ENCODE measurements at places on chromosomes 11 and 22. TPM values are rescaled to one million over a fixed set of nuclear protein-coding genes. Genes with fewer than 3 reads are reported as not detected.

GRCh38 chr11:62010935-62011528 lies 43.6 kb upstream of the FTH1 start:
- DNase-seq, result no peak

- peak; percentile 17 for DNase-seq
Observed at GRCh38 chr22:19821523-19822300, 33.0 kb downstream of the GNB1L start.

DNA sequence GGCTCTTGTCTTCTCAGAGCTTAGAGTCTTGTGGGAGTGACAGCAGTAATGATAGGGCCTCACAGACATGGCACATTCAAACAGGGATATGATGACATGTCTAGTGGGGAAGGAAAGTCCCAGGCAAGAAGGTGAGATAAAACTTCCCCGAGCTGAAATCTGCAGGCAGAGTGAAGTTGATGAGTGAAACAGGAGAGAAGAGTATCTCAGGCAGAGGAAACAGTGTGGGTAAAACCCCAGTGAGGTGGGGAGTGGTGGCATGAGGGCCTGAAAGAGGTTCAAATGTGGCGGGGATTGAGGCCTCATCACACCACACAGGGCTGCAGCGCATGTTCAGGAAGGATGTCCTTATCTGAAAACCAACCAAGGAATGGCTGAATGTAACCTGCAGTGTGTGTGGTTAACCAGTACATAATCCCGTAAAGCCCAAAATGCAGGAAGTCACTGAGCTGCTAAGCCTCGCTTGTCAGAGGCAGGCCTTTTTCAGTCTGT lies 153.8 kb upstream of the E2F8 start:
- no peak for DNase-seq

DNA sequence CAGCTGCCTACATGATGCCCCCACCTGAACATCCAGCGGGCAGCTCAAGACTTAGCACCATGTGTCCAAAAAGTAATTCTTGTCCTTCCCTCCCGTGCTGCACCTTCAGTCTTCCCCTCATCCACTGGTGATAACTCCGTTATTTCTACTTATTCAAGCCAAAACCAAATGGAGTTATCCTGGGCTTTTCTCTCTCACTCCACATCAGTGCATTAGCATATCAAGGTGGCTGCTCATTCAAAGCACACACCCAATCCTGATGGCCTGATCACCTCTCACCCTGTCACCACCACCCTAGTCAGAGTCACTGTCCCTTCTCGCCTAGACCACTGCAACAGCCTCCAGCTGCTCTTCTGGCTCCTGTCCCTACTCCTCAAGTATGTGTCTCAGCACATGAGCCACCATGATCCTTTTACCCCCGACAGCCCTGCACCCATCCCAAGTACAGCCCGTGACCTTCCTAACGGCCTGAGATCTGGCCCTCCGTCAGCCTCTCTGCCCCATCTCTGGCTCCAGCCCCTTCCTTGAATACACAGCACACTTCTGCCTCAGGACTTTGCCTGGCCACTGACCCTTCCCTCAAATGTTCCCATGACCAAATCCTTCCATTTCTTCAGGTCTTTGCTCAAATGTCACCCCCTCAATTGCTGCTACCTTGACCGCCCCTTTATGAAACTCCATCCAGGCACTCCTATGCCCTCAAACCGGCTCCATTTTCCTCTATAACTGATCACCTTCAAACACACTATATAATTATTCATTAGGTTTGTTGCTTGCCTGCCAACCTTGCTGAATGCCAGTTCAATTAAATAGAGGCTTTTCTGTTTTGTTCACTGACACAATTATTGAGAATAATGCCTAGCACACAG lies 19.7 kb upstream of the SLC25A1 start:
- DNase-seq, result no peak

DNA sequence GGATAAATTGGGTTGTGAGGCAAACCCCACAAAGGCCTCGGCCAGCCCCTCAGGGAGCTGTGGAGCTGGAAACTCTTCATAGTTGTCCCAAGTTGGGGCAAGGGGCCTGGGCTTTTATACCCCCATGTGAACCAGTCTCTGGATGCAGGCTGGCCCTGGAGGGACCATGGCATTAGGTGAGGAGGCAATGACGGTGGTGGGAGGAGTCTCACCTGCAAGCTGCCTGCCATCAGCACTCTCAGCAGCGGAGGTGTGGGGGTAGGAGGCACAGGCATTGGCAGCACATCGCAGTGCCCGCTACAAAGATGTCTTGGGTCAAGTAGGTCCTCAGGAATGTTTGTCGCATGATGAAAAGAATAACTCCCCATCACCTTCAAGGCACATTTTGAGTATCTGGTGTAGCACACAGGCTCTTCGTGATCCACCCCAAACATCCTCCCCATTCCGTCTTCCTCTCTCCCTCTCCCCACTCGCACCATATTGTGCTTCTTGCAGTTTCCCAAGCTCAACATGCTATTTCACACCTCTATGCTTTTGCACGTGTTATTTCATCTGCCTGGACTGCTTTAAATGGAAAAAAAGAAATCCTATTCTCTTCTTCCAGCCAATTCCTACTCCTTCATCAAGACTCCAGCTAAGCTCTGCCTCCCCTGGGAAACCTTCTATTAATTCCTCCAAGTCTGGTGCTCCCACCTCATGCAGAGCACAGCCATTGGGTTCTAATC lies 18.1 kb upstream of the TSKU start:
- peak; percentile 36 for DNase-seq

DNA sequence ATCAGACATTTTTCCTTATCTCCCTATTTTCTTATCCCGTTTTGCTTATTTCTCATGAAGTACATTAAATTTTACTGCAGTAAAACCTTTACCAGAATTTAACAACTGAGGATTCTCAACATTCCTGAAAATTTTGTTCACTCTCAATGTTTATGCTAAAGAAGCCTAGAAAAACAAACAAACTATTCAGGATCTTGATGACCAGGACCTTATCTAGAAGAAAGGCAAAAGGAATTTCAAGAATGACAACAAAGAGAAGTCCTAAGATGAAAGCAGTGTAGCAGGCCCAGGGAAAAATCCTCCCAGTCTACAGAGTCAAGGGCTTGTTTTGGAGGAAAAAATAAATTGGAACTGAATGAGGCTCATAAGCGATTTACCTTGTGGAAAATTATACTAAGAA lies 283.3 kb upstream of the ARHGAP42 start:
- DNase-seq, result no peak

DNA sequence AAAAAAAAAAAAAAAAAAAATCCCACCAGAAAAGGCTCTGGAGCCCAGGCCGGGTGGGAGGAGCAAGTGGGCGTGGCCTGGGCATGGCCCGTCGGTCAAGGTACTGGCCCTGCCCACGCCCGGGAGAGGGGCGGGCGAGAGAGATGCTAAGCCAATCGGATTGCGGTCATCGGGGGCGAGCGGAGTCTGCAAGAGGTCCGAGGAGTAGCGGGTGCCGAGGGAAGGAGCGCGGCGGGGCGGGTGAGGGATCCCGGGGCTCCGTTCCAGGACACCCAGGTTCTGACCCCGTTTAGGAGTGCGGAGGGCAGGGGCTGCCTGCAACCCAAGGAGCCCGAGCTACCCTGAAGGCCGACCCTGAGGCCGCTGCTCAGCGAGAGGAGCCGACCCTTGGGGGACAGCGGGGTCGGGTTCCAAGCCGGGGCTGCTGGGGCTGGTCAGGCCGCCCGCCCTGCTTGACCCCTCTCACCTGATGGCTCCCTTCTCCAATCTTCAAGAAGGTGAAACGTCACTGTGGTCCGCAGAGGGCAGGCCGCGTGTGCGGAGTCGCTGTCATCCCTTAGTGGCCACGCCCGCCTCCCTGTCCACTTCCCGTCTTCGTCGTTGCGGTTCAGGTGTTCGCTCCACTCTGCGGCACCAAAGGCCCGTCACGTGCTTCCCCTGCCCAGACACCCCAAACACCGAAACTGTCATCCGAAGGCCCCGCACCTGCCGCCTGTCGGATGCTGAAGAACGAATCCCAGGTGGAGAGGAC lies 11.1 kb upstream of the TAB1 start:
- DNase-seq, result peak; percentile 91

GRCh38 chr11:73274722-73275380 lies 2.7 kb downstream of the P2RY6 start:
- DNase-seq, result no peak

- no peak for DNase-seq
Observed at GRCh38 chr11:129089279-129089678, 102.8 kb downstream of the ARHGAP32 start.

- DNase-seq, result peak; percentile 59
Observed at GRCh38 chr22:17167486-17167885, 8.4 kb upstream of the HDHD5 start.

- DNase-seq, result no peak
Observed at GRCh38 chr22:45242778-45243191, 2.1 kb upstream of the KIAA0930 start.

DNA sequence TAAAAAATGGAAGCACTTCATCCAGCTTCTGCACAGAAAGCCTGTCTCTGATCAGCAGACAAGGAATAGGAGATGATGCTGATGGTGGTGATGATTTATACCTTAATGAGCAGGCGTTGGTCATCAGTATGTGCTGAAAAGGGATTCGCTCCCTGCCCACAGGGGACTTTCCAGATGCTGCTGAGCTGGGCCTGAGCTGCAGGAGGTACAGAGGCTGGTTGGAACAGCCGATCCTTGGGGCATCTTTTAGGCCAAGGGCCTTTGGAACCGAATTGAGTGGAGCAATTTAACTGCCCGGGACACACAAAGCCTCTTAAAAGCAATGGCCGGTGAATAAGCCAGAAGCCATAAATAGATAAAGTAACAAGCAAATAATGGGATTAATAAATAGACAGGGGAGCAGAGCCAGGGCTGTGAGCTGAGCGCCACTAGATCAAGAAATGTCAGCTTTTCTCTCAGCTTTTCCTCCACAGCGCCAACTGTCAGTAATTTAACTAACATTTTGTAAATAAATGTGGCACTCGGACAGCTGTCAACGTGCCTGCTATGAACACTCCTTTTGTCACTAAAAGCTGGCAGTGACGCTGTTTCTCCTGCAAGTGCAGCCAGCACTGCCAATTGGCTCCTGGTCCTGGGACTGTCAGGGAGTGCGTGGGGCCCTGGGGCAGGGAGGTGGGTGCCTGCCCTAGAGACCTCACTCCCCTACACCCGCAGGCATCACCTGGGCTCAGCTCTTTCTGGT lies 562.3 kb downstream of the NTM start:
- DNase-seq, result no peak

DNA sequence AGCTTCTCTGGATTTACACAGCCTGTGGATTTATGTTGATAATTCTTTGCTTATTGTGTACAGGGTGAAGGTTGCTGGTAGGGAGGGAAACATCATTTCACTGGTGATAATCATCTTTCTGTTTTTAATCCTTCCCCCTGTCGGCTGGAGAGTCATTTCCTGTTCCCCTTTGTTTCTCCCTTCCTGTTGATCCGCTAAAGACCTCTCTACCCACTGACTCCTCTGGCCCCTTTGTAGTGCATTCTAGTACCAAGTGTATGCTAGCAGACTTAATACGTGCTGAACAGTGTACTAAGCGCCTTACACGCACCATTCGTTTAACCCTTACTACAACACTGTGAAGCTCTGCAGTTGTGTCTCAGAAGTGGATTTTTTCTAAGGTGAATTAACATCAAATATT lies 19.0 kb upstream of the OR9Q1 start:
- no peak for DNase-seq

DNA sequence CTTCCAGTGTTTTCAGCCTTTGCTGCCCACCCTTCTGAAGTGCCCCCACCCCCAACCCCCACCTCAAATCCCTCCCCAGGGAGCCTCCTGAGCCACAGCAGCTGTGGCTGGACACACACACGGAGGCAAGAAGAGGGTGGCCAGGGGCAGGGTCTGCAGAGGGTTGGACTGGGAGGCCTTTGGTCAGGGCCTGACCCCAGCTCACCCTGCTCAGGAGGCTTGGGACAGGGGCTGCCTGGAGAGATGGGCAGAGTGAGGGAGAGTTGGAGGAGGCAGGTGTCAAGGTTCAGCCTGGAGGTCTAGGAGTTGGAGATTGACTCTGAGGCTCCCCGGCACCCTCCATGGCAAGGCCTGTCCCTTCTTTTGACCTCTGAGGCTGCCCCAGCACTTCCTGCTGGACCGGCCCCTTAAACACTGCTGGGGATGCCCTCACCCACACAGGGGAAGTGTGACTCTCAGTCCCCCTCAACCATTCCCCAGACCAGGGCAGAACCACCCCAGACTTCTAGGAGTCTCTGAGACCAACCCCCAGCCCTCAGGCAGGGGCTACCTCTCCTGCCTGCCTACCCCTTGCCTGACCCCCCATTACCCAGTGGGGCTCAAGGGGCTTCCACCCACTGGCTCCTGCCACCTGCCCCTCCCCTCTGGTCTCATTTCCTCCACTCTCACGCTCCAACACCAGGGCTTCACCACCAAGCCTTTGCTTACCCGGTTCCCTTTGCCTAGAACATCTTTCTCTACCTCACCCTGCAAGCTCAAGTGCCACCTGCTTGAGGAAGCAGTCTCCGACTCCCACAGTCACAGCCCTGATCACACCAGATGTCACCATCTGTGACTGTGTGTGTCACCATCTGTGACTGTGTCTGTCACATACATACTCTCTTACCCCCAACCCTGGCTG lies 8.6 kb downstream of the ARAP1 start:
- DNase-seq, result no peak

DNA sequence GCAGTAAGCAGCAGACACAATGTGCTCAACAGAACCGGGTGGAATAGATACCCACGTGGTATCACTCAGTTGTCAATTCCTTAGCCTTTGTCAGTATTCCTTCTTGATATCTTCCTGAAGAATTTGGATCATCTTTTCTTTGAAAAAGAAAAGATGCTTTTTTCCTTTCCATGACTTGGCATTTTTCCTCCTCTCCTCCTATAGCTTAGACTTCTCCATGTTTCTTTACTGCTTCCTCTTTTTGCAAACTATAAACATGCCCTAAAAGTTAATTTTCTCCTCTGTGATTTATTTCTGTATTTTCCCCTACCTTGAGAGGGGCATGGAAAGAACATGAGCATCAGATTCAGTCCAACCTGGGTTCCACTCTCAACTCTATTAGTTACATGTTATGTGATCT lies 11.7 kb downstream of the CBLIF start:
- no peak for DNase-seq

GRCh38 chr11:68934321-68934645 lies 30.6 kb downstream of the IGHMBP2 start:
- DNase-seq, result no peak

- no peak for DNase-seq
Observed at GRCh38 chr22:32992821-32993220, 65.4 kb downstream of the SYN3 start.

DNA sequence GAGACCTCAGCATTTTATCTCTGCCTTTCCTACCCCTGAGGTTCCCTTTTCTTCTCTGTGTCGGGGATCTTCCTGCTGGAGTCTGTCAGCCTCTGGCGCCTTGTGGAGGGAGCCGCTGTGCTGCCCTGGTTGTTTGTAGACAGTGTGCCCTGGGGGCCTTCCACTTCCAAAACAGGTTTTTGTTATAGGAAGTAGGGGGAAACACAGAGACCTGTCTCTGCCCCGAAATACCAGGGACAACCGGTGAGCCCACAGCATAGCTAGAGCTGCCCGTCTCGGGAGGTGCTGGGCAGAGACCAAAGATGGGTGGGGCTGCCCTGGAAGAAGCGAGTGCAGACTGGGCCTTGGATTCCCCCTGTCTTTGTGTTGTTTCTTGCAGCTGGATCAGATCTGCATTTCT lies 8.0 kb downstream of the NCAPH2 start:
- DNase-seq, result no peak

Gene RIMBP3B
- not detected for polyA plus RNA-seq

Gene CYTH4
- polyA plus RNA-seq, result 2.6 TPM

Gene CCDC89
- 2.8 TPM for polyA plus RNA-seq

Gene BEST1
- 3.5 TPM for polyA plus RNA-seq

Gene MICAL2
- polyA plus RNA-seq, result 10.7 TPM

Gene TBX1
- polyA plus RNA-seq, result 3.2 TPM

Gene TRPM5
- 0.05 TPM for polyA plus RNA-seq

Gene TRIM49B
- not detected for polyA plus RNA-seq

Gene OR8D1
- not detected for polyA plus RNA-seq

Gene RAB3IL1
- 4.5 TPM for polyA plus RNA-seq

Gene ENTHD1
- polyA plus RNA-seq, result not detected

Gene ARHGEF12
- polyA plus RNA-seq, result 22.1 TPM

Gene OR52N2
- polyA plus RNA-seq, result not detected

Gene SLC6A5
- 0.12 TPM for polyA plus RNA-seq

Data from ovary (tissue), 10 donors.